Stimulated activated CD4-positive, alpha-beta T cell treated with anti-CD3 and anti-CD28 coated beads, Interleukin-1b, Interleukin-23, amount 100 ng/mL, for 1 hour (primary cell): ENCODE measurements at places on chromosomes 16 and 17.

DNA sequence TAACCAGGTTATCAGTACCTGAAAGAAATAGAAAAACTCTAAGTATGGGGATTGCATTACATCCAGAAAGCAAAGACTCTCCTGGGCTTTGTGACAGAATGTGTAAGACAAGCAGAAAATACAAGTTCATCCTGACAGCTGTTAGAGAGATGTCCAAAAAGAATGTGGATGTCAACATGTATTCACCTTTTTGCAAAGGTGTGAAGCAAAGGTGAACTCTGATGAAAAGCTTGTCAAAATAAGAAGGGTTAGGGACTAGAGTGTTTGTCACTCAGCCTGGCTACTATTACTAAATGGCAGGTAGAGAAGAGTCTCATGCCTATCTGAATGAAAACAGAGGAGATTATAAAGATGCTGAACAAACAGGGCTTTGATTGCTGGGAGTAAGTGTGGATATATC, 527.6 kb upstream of the CA10 start:
- no peak for DNase-seq

DNA sequence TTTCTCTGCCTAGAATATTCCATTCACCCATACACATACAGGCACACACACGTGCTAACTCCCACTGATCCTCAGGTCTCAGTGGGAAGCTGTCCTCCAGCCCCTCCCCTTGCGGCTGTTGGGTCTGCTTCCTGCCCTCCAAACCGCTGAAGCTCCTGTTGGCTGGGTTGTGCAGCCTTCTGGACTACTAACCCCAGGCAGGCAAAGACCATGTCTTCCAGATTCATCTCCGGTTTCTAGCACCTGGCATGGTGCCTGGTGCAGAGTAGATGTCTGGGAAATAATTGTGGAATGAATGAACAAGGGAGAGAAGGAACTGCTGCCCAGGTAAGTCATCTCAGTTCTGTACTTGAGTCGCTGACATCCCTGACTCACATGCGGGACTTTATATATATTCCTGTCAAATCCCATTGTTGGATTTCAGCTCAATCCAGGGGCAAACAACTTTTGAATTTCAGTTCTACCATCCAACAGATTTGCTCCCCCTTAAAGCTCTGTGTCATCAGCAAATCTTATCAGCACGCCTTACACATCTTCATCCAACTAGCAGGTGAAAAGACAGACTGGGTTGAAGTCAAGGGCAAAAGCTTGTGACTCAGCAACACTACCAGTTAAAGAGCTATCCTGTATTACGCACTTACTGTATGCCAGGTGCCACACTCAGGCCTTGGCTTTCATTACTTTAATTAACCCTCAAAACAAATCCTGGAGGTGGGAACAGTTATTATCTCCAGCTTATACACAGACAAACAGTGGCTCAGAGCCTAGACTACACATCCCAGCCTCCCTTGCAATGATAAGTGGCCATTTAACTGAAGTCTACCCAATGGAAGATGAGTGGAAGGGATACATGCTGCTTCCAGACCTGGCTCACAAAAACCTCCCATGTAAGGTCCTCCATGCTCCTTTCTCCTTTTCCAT, 51.1 kb downstream of the SRCIN1 start:
- no peak for DNase-seq

DNA sequence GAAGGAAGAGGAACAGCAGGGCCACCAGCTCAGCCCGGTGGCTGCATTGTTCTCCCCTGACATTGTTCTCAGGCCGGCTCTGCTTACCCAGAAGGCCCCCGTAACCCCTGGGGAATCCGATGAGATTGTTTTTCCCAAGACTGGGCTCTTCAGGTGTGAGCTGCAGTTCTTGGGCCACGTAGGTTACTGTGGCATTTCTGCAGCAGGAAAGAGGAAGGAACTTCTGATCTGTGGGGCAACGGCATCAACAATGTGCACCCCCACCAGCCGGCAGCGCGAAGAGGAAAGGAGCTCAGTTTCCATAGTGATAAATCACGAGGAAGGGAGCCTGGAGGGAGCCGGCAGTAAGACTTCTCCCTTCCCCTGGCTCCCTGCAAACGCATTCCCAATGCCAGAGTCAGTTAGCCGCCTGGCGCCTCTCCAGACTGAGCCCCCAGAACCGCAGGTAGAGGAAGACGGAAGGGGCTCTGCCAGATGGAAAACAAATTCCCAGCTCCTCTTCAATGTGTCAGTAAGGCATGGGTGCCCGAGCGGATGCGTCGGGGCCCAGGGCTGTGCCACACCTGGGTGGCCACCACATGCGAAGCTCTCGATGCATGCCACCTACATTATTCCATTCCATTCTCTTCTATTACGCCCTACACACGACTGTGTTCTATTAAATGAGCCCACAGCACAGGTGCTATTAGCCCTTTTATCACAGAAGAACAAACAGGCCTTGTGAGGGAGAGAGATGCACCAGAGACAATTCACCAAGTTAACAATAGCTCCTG, 21.5 kb upstream of the PECAM1 start:
- DNase-seq: no peak

DNA sequence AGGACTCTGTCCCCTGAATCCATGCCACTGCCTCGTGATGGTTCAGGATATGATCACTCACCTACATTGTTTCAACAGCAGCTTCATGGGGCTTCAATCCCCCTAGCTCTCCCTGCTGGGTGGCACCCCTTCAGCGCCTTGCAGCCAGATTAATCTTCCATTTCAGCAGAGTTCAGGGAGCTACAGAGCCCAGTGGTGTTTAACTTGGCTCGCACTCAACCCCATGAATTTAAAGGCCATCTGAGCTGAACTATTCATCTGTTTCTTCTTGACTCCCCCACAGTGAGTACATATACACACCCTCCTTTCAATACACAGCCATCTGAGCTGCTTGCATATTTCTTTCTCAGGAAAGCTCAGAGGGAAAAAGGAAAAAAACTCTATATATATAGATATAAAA, 202.8 kb upstream of the C16orf82 start:
- no peak for DNase-seq

DNA sequence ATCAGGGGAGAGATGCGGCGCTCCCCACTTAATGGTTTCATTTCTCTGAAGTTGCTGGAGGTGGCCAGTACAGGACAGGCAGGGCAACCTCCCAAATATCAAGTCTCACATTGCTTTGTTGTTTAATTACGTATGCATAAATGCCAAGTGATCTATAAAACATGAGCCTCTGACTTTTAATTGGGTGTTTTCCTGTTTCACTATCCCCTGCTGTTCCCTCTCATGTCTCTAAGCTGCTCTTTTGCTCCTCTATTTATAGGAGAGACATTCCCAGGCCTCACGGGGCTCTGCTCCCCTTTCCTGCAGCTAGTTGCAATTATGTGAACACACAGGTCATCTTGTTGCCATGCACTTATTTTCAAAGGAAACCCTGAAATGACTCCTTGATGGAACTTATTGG, 1173.5 kb upstream of the GOT2 start:
- DNase-seq: no peak

DNA sequence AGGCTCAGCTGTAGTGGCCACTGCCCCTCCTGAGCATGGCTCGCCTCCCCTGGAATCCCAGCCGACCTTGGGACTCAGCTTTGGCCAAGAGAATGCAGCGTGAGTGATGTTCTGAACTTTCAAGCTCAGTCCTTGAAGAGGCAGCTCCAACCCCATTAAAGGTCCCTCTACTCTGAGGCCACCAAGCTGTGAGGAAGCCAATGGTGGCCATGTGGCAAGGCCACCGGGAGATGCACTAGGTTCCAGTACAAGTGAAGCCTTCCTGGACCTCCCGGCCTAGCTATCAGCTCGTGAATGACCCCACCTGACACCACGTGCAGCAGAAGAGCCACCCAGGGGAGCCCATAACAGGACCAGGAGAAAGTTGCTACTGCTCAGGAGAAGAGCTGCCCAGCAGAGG, 81.7 kb upstream of the GNG13 start:
- no peak for DNase-seq

- DNase-seq: no peak
These were observed 180.5 kb upstream of the TOX3 start for GRCh38 chr16:52727441-52727840.

- no peak for DNase-seq
These were observed 16.4 kb upstream of the OSGIN1 start for GRCh38 chr16:83936581-83937165.

- no peak for DNase-seq
These were observed 32.9 kb downstream of the PCTP start for GRCh38 chr17:55783684-55784245.

- peak; percentile 87 for DNase-seq
These were observed at the start of gene ACTG1 for GRCh38 chr17:81512562-81513371. Gene ACTG1, minus strand, starts transcription at chr17:81512799. Its CDS starts 445 bp downstream, at chr17:81512354.

GRCh38 chr17:73546770-73547536, 97.3 kb downstream of the SDK2 start:
- DNase-seq: no peak

DNA sequence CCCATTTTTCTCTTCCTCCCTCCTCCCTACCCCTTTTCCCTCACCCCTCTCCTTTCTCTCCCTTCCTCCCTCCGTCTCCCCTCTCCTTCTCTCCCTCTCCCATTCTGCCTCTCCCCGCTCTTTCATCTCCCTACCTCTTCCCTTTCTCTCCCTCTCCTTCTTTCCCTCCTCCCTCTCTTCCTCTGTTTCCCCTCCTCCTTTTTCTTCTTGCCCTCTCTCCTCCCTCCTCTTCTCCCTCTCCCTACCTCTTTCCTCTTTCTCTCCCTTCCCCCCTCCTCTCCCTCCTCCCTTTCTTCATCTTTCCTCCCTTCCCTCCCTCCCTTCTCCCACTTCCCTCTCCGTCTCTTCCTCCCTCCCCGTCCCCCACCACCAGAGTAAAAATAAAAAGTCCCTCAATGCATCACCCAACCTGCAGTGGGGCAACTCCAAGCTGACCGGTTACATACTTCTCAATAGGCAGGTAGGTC, 10.4 kb downstream of the CHD9NB start:
- DNase-seq: no peak

DNA sequence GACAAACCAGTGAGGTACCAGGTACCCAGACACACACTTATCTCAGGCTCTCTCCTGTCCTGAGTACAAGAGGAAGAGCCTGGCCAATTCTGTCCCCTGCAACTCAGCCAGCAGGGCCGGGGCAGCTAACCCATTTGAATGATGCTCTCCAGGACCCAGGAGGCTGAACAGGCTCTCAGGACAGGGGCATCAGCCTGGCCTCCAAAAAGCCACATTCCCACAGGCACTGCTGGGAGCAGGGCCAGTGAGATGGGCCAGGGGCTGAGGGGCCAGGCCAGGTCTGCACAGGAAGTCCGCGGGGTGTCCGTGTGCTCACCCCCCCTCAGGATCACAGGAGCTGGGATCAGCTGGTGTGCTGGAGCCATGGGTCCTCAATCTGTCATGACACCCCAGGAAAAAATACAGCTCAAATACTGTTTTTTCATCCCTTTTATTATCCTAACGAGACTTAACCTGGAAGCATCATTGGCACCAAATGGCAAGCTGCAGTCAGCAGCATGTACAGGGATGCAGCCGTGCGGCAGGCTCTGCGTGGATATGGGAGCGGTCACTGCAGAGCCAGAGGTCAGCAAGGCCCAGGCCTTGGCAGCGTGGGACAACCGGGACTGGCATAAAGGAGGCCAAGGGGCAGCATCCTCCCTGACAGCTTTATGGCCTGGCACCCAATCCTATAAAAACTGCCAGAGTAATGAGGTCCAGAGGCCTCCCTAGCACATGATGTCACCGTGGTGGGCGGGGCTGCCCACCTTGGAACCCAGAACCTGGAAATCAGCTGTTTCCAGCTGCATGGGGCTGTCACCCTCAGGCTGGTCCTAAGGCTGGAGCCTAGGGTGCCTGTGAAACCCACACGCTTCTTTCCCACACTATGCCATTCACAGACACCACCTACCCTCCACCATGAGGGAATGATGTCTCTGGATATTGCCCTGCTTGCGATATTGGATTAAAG, 276.7 kb downstream of the C16orf95 start:
- no peak for DNase-seq

DNA sequence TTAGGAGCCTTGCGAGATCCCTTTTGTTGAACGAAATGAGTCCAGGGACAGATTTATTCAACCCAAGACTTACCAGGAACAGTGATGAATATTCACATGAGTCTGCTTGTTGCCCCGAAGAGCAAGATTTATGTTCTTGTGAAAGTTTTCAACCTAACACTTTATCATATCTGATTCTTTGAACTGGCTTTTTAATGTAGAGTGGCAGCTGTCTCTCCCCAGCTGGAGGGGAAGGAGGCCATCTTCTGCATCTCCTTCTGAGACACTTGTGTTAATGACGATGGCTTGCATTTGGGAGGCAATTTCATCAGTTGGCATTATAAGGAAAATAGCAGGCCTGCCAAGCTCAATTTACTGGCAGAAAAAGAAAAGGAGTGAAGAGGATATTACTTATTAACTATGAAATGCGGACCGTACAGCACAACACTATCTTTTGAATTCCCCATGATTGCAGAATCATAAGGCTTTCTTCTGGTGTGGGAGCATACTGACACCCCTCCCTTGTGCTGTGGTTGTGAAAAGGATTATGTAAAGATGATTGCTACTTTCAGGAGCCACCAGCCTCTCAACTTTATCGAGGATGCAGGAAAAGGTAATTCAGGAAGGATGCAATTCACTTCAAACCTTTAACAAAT, 35.7 kb downstream of the SMARCE1 start:
- DNase-seq: no peak

DNA sequence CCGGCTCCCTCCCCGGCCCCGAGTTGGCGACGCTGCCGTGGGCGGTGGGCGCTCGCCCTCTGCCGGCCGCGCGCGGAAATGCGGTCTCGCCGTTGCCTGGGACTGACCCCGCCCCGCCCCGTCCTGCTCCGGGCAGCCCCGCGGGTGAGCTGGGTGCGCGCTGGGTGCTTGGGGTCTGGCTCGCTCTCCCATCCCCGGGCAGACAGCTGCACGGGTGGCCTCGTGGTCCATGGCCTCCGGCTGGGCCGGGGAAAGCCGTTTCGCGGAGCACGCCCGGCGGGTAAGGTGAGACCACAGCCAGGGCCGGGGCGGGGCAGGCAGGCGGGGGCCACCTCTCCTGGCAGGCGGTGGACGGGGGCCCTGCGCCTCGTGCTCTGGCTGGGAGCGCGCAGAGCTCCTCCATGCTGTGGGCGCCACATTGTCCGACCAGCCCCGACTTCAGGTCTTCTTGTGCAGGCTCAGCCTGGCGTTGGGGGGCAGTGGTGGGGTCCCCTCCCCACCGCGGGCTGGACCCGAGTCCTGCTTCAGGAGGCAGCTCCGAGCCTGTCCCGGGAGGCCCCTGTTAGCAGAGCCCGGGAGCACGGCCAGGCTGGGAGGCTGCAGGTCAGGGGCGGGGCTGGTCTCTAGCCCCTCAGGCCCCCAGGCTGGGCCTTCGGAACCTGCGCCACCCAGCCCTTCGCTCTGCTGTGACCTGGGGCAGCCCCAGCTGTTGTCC, 7.0 kb upstream of the C1QTNF8 start:
- DNase-seq: peak; percentile 67
